ENCODE measurements at places on chromosomes 4 and X.

- no peak for DNase-seq
Observed at GRCh38 chr4:175309041-175309440, 390.9 kb downstream of the ADAM29 start.

- no peak for DNase-seq
Observed at GRCh38 chr4:122170775-122171174, 18.6 kb downstream of the BLTP1 start.

DNA sequence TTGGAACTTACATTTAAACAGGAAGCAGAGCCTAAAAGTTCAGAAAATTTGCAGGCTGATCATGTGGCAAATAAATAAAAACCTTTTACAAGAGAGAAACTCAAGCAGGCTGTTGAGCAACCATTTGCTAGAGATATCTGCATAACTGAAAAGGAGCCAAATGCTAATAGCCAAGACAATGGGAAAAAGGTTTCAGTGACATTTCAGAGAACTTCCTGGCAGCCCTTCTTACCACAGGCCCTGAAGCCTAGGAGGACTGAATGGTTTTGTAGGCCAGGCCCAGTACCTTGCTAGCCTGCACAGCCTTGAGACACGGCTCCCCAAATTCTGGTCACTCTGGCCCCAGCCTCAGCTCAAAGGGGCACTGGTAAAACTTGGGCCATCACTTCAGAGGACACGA, 945.1 kb downstream of the ADGRL3 start:
- no peak for DNase-seq

DNA sequence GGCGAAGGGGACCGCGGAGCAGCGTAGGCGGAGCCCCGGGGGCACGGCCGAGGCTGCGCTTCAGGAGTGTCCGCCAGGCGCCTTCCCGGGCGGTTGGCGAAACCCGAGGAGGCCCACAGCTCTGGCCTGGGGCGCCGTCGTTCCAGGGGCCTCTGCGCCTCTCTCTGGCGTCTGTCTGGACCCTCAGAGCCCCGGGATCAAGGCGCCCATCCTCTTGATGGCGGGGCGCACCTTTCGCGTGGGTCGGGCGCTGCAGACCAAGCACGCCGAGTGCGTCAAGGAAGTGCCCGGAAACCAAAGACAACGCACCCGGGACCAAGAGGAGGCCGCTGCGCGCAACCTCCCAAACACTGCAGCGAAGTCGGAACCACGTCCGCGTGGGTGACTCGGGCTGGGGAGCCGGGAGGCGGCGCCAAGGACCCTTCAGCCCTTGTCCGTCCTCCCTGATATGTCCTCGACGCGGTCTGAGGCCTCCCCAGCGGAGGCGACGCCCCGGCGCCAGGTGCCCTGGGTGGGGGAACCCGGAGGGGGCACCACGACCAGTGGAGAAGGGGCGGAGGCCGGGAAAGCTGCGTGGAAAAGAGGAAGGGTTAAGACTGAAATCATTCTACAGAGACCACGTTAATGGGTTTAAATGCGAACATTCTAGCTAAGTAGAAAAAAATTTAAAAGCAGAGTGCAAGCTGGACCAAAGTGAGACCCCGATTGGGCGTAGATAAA, 9.9 kb downstream of the HMX1 start:
- no peak for DNase-seq

- DNase-seq = no peak
Observed at GRCh38 chrX:38941675-38942074, 140.4 kb downstream of the MID1IP1 start.

DNA sequence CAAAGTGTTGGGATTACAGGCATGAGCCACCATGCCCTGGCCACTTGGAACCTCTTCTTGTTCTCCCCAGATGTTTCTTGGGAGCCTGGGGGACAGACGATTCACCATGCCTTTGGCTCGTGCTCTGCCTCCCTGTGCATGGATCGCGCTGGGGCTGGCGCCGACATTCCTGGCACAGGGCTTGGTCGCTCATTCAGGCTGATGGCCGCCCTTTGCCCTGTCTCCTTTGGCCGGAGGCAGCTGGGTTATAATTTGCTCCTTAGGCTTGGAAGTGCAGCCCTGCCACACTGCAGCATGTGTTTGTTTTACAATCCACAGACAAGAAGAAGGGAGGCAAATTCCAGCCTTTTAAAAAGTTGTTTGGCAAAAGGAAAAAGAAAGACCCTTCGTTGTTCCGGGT, 115.3 kb downstream of the AASDH start:
- no peak for DNase-seq

DNA sequence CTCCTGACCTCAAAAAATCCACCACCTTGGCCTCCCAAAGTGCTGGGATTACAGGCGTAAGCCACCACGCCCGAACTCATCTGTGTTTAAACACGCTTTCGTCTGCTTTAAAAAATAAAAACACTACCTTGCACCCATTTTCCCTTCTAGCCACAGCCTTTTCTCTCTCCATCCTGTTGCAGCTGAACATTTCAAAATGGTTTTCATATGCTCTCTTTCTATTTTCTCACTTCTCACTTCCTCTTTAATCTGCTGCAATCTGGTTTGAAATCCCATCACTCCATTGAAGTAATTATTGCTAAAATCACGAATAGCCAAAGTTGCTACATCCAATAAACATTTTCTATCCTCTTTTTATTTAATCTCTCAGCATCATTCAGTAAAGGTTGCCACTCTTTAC, 70.0 kb downstream of the DCHS2 start:
- DNase-seq = no peak

DNA sequence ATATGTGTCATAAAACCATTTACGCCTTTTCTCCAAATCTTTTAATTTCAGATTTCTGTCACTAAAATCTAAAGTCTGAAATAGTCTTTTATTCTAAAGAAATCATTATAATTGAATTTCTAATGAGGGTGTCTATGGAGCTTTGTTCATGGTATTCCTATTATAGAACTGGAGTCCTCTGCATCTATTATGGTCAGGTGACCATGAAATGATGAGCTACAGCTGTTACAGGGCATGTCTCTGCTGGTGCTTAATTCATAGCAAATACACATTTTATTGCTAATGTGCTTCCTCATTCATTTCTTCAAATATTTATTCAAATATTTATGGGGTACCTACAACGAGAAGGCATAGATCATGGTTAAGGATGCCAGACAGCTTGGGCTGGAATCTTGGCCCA, 126.1 kb downstream of the NAA11 start:
- no peak for DNase-seq

DNA sequence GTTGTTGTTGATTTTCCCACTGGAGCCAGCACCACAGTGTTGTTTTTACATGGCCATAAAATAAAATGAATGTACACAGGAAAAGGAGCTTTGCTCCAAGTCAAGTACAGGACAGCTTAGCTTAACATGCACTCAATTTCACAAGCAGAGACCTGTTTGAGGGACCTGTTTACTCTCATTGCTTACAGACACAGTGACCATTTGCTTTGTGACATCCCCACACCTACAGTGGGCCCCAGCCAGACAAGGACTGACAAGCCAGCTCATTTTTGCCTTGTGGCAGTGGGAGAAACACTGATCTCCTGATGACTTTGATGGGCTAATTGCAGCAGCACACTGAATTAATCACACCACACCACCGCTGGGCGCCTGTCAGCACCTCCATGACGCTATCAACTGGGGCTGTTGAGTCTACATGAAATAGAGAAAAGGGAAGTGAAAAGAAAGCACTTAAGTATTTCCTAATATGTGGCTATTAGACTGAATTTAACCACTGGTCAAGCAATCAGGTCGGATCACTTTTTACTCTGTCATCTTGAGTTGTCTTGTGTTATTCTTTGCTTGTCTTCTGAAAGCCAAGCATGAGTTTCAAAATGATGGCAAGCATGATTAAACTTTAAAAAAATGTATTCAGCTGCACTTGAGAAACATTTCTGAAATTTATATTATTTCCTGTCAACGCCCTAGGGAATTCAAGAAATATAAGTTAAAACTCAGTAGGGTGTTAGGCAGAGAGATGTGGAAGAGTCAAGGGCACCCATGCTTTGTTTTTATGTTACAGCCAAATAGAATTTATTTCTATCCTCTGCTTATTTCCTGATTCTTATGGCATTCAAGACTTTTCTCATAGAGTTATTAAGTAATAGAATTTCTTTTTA, 557.7 kb downstream of the RAB28 start:
- DNase-seq = no peak

DNA sequence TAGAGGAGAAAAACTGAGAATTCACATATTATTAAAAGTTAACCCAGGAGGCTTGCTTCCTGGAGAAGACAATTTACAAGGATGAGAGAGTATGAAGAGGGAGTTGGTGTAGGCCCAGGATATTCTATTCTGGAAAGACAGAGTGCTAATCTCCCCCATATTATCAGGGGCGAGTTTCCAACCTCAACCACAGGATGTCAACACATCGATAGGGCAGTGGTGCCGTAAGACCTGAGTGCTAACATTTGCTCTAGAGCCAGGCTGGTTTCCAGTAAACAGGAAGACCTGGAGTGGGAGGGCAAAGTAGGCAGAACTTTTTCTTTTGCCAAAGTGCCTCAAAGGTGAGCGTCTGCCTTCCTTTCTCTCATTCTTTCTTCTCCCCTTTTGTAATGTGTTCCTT, 2.8 kb upstream of the AWAT1 start:
- DNase-seq = no peak

DNA sequence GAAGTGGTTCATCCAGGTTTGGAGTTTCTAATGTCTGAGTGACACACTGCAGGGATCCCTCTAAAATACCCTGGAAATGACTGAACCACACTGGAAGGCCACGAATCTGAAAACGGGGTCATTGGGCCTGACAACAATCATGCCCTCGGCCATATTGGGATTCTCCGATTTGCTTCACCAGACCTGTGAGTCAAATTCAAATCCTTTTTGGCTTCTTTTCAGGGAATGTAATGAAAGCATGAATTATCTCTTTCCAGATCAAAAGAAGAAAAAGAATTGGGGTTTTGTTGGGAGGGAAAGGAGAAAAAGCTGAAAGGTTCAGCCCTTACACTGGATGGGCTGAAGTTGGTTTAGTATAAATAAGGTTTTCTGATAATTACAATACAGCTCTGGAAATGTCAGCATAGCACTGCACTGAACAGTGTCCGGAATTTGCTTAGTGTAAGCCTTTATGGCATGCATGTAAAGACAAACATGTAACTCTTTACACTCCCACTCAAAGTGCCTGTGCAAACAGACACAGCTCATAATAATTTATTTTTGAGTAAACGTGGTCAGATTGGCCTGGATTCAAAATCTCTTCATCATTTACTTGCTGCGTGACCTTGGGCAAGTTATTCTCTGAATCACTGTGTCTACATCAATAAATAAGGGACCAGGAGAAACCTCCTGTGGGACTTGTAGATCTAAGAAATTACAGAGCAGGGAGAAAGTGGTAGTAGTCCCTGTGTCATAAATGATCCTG, 21.4 kb downstream of the CT47C1 start:
- DNase-seq = no peak

DNA sequence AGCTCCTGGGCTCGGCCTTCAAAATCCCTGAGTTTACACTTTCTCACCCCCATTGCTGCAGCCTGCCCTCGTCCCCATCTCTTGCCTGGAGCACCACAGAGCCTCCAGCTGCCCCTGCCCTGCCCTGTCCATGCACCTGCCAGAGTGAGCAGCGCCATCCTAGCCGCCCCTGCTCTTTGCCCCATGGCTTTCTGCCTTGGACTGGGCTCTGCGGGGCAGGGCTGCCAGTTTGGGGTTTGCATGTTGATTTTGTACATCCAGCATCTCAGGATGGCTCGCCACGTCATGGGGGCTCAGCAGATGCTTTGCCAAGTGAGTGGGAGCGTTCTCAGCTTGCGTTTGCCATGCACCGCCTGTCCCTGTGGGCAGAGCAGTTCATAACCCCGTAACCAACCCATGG, 67.1 kb upstream of the HGFAC start:
- no peak for DNase-seq

DNA sequence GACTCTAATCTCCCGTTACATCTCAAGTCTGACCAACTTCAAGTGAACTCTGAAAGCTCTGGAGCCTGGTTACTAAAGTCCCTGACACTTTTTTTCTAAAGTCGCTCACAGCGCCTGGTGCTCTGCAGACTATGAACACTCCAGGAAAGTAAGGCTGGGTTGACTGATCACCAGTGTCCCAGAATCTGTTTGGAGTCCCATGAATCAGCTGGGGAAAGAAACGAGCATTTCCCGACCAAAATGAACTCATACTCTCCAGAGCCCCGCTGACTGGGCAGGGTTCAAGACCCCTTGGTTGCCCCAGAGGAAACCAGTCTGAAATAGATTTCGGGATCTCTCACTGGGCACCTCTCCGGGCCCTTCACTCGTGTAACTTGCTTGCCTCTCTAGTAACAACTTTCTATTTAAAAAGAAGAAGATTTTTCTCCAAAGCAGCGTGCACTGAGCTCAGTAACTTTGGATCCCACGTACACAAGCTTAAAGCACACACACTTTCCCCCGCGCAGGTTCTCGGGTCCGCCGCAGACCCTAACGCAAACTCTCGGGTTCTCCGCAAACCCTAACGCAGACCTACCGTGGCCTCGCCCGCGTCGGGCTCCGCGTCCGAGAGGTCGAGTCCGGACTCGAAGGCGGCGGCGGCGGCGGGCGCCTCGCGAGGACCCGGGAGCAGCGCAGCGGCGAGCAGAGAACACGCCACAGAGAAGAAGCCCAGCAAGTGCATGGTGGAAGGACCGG, 964 bp downstream of the VEGFC start:
- DNase-seq = no peak

DNA sequence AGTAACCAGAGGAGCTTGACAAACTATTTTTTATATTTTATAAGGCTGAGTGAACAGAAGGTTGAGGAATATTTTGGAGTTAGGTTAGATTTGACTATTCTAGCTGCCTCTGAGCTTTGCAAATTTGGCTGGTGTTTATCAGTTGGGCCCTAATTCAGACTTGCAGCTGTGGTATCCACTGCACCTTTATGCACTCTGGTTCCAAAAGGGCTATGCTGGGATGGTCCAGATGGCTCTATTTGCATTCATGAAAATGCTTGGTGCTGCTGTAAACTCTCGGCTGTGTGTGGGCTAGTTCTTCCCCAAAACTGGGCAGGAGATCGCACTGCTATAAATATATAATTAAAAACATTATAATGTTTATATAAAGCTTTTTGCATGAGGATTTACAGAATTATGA, 106.3 kb downstream of the REPS2 start:
- no peak for DNase-seq

GRCh38 chr4:15434091-15434490, 6.3 kb downstream of the C1QTNF7 start:
- no peak for DNase-seq

DNA sequence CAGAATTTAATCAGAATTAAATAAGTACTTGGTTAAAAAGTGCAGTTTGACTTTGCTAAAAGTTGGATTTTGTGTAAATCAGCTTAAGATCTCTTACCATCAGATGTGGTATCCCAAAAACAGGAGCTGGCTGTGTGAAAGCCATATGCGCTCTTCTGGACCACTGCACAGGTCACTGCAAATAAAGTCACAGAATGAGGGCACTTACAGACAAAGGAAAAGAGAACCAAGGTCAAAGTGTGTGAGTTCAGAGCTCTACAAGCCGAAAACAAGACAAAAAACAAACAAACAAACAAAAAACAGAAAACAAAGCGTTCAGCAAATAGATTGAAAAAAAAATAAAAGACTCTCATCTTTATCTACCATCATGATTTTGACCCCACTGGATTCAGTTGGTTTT, 6.4 kb downstream of the DYNLT3 start:
- DNase-seq = no peak

- DNase-seq = no peak
Observed at GRCh38 chr4:174928174-174928573, 10.0 kb downstream of the ADAM29 start.

- no peak for DNase-seq
Observed at GRCh38 chrX:119466970-119467369, 1.3 kb upstream of the SLC25A5 start.
